ENCODE measurements at places on chromosomes 5 and 9.

DNA sequence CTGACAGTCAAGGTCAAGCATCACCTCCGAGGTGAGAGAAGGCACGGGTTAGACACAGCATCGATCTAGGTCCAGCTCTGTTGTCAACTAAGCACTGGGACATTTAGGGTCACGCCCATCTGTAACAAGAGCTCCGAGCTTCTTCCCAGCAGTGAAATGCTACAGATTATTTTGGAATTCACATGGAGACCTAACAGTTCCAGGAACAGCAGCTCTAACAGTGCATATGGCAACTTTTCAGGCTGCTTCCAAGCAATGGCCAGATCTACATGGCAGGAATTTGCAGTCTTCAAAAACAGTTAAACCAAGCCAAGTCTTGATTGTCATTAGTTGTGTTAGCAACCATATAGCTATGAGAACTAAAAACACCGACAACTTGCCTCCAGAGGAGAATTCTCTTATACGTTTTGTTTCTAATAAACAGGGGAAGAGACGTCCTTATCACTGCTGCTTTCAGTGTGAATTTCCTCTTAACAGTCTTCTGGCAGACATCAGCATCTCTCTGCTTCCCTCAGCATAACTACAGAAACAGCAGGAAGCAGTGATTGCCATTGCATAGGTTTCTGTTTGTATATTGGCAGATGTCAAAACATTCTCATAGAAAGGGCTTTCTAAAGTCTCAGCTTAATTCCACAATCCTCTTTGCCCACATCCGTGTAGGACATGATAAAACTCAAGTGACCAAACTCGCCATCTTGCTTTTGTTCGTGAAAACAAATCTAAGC lies 242.1 kb upstream of the DAPK1 start:
- no peak for DNase-seq

- no peak for DNase-seq
These were observed 44.0 kb upstream of the ZNF608 start for GRCh38 chr5:124790301-124790894.

DNA sequence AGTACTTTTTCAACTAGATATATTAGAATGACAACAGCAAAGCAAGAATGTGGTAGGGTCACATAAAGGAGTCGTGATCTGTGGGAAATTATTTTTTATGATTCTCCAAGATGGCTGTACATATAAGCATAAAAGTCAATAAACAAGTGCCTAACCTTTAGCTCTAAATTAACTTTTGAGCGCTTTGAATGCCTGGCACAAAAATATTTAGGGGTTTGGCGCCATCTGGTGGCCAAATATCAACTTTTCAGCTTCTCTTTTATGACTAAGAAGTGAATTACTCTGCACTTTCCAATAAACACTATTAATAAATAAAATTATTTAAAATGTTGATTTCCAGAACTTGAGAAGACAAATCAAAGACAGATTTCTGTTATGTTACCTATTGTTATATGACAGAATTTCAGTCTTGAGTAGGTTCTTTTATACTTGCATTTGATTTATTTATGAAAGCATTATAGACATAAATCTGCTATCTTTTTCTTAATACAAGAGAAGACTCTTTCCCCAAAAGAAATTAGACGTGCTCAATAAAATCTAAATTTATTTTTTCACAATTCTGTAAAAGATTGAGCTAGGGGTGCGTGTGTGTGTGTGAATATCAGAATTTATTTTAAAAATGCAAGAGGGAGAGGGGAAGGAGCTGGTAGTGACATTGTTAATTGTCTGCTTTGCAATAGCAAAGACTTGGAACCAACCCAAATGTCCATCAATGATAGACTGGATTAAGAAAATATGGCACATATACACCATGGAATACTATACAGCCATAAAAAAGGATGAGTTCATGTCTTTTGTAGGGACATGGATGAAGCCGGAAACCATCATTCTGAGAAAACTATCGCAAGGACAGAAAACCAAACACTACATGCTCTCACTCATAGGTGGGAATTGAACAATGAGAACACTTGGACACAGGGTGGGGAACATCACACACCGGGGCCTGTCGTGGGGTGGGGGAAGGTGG lies 36.7 kb upstream of the ARRDC3 start:
- no peak for DNase-seq

DNA sequence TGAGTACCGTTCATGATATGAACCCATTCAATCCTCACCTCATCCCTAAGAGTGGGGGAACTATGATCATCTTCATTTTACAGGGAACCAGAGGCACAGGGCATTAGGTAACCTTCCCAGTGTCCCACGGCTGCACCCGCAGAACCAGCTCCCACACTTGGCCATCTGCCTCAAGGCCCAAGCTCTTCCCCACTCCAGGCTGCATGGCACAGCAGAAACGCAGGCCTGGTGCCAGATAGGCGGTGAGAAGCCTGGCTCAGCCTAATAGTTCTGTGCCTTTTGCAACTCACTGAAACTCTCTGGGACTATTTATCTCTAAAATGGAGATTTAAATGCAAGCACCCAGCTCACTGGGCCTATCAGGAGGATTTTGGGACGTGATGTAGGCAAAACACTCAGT lies 90.8 kb upstream of the ZNF618 start:
- DNase-seq, result no peak

DNA sequence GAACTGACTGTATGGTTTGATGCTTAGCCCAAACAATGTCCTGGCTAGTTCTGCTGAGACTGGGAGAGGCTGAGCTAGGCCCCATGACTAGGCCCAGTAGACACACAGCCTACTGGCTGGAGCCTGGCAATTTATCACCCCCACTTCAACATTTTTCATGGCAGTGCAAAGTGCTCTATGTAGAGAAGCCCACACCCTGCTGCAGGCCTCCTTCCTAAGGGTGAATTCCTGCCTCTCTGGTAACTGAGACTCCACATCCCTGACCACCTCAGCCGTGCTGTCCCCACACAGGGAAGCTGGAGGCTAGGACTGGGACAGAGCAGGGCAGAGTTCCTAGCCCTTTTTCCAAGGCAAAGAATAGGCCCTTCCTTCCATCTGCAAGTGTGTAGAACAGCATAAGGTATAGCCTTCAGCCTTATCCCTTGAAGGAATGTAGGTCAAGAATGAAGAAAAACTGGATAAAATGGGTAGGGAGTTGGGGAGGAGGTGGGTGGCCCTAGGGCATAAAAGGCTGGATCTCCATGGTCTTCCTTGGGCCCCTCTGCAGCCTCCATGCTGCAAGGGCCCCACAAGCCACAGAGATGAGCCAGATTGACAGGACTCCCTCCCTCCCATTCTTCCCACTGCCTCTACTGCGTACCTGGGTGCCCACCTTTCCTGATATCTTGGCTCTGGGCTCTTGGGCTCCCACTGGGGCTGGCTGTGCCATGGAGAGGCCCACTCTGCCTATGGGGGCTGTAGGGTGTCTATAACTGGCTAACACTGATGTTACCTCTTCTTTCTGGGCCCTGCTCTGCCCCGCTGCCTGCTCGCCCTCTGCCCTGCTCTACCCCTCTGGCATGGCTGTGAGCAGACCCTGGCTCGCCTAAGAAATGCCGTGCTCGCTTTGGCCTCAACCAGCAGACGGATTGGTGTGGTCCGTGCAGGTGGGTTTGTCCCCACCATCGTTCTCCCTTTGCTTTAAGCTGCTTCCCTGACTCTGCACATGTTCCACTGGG lies 29.8 kb downstream of the TCF7 start:
- DNase-seq, result no peak

DNA sequence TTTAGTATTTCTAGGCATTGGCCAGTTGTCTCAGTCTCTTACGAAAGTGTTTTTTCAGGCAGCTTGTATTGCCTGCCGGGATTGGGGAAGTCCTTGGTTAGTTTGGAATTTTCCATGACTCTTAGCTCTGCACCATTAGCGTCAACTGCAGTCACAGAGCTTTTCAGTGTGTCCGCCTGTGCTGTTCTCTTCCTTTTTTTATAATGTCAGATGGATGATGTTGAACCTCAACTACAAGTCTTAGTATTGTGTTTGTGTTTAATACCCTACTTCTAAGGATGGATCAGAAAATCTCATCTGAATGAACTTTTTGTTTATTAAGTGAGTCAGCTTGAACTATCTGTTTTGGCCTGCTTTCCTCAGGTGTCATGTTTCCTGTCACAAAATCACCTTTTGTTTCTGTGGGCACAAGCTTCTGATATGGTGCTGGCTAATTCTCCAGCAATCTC lies 33.1 kb downstream of the ATP6V0E1 start:
- no peak for DNase-seq

DNA sequence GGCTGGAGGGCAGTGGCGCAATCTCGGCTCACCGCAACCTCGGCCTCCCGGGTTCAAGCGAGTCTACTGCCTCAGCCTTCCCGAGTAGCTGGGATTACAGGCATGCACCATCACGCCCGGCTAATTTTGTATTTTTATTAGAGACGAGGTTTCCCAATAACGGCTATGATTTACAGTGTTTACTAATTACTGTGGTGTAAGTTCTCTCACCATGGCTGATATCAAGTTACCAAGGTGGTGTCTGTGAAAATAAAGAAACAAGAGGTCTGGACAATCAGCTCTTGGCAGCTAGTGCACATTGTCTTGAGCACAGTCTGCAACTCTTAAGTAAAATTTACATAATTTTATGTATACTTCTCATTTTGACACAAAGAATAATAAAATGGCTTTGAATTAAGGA lies 385.5 kb upstream of the COX7C start:
- no peak for DNase-seq

DNA sequence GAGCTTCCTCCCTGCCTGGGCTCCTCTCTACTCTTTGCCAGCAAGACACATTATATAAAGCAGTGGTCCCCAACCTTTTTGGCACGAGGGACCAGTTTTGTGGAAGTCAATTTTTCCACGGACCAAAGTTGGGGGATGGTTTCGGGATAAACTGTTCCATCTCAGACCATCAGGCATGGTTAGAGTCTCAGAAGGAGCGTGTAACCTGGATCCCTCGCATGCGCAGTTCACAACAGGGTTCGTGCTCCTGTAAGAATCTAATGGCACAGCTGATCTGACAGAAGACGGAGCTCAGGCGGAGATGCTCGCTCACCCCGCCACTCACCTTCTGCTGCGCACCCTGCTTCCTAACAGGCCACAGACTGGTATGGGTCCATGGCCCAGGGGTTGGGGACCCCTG lies 142.8 kb downstream of the LIFR start:
- no peak for DNase-seq

- DNase-seq, result no peak
These were observed 77.5 kb downstream of the SLC1A3 start for GRCh38 chr5:36683821-36684434.

DNA sequence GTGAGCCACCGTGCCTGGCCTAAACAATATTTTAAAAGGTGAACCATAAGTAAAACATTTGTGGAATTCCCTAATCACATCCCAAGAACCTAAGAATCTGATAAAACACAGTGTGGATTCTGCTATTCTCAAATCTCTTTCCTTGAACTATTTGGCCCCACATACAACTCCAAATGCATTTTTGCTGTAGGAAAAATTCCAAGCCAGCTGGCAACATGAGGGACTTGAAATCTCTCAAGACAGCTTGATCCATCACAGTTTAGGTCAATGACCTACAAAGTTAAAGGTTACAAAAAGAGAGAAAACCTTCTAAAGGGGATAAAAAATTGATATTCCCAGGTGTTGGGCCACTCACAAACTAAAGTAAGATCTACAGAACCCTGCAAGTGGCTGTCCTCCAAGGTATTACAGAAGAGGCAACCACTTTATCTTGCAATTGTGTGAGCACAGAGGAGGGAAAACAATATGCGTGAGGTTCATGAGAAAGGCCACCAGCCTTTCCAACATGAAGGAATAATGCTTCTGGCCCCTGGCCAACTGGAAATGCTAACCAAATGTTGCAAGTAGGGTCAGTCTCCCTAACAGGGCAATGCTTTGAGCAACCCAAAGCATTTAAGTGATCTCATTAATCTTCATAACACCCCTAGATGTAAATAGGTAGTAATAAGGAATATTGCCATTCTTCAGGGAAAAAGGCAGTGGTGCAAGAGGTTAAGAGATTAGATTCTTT lies 221.4 kb downstream of the SEMA5A start:
- DNase-seq, result no peak

GRCh38 chr9:9560382-9561035 lies 1052.3 kb downstream of the PTPRD start:
- no peak for DNase-seq

DNA sequence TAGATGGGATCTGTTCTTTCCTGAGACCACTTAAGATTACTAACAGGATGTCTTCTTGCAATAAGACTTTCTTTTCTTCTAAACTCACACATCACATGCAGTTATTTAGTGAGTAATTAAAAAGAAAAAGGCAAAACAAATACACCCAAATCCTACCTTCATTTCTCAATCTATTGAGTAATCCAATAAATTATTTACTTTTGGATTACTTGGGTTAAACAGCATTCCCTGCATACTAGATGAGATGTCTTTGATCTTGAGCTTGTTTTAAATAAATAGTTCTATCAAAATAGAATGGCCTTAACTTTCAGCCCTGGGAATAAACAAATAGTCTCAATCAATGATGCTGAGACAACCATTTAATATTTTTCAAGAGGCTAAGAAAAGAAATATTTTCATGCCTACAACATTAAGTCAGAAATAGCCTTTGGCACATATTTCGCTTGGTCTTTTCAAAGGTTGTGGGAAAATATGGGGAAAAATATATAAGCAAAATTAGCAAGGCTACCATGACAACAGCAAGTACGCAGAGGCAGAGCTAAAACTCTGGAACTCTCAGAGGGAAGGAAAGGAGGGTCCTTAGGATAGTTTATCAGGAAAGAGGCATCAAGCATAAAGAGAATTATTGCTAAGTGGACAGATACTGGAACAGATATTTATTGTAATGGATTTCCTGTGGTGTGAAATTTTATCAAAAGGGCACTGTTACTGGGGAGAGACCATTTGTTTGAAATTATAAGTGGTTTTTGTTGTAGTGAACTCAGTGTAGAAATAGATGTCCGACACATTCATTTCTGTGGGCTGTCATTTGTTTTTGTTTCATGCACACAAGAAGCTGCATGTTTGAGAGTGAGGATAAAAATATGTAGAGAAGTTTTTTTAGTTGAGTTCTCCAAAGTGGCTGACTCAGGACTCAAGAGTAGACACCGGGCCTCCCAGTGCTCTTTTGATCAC lies 70.2 kb upstream of the CDH6 start:
- DNase-seq, result no peak

DNA sequence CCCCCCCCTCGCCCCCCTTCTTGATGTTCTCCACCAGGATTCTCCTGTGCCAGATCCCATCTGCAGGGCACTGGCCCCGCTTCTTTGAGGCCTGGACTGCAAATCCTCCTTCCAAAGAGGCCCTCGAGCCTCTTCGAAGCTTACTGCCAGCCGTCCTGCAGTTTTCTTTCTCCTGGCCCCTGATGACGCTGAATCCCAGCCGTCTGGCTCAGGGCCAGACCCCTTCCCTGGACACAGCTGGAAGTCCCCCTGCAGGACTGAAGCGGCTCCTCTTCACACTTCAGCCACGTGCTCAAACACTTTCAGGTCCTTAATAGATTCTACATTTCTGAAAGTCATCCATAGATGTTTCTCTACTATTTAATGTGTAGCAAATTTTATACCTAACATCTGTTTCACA lies 121.5 kb downstream of the EHMT1 start:
- no peak for DNase-seq

GRCh38 chr9:124012368-124013301 lies 1.1 kb downstream of the LHX2 start:
- no peak for DNase-seq

- DNase-seq, result no peak
These were observed 480.7 kb downstream of the CSNK1G3 start for GRCh38 chr5:123992641-123993040.

- DNase-seq, result no peak
These were observed 109.0 kb downstream of the FRMD3 start for GRCh38 chr9:83429229-83429628.
